ENCODE measurements at places on chromosomes 2 and 18.

DNA sequence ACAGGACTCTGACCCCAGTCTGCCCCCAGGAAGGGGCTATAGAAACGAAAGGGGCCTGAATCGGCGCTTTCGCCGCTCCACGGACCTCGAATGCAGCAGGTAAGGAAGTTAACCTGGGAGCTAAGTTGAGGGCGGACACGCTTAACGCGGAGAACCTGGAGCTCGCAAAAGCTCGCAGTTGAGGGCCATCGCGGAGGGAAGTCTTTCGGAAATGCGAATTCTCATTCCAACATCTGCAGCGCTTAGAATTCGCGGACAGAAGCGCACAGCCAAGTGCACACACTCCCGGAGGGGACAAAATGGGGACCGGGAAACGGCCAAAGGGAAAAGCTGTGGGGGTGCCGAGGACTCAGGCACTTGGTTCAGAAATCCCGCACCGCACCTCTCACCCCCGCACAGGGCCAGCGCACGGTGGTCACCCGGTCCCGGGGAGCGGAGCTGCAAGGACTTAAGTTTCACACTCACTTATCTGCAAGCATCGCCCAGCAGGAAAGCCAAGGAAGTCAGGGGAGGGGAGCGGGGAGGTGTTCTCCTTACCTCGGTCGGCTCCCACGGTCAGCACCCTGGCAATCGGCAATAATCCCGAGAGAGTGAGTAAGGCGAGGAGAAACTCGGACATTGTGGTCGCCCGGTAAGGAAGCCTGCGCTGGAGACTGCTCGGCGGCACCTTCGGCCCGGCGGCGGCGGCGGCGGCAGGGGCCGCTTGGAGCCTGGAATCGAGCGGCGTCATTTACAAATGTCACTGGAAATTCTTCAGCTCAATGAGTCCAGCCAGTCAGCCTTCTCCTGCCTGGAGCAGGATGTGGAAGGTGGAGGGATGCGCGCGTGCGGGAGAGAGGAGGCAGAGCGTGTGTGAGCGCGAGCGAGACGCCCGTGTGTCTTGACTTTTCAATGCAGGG, 456 bp downstream of the LRP1B start:
- DNase-seq, result no peak

- DNase-seq, result no peak
Observed at GRCh38 chr2:100256416-100256815, 65.9 kb downstream of the LONRF2 start.

DNA sequence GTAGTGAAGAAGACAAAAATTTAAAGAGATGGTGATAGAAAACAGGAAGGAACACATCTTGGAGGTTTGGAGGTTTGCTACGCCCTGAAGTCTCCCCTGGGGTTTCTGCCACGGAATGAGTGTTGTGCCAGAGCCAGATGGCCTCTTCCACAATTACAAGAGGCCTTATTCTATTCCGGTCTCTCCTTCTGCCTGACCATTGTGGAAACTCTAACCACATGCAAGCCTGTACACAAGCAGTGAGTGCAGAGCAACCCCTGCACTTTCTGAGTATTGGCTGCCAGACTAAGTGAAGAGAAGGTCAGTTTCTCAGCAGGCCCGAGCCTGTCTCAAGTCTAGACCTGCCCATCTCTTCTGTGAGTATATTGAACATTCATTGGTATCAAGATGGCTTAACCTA, 22.7 kb upstream of the MYO1B start:
- DNase-seq, result no peak

- DNase-seq, result no peak
Observed at GRCh38 chr2:221216636-221217035, 355.5 kb downstream of the EPHA4 start.

GRCh38 chr2:59752071-59752470, 801.4 kb downstream of the BCL11A start:
- no peak for DNase-seq

DNA sequence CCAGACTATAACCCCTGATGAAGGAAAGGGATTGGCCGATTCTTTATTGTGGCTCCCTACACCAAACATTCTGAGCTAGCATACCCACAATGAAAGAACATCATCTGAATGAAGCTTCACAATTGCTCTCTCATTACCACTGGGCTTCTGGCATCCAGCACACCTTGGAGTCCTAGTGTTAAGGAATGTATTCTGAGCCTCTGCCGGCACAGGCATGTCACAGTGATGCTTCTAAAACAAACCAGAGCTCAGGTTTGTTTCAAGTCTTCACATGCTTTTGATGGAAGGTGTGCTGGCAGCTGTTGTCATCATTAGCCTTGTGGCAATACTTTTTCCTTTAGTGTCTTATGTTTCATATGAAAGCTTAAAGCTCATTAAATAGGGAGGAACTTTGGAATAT, 76.3 kb upstream of the RBBP8 start:
- no peak for DNase-seq

GRCh38 chr2:70498054-70498453, 55.6 kb downstream of the TGFA start:
- DNase-seq, result no peak

DNA sequence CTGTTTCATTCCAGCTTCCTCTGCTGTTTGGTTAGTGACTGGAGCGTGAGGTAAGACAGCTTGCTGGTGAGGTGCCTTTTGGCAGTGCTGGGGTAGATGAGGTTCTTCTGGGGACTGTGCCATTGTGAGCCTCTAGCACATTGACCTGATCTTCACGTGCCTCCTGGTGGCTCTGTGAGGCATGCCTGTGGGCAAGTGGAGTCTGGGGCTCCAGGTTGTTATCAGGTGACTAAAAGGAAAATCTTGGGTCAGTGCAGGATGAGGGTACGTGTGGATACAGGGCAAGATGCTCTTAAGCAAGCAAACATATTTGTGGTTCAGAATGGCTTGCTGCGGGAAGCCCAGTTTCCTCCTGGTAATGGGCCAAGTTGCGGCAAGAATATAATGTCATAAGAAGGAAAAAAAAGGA, 75.4 kb downstream of the FHOD3 start:
- DNase-seq, result no peak

DNA sequence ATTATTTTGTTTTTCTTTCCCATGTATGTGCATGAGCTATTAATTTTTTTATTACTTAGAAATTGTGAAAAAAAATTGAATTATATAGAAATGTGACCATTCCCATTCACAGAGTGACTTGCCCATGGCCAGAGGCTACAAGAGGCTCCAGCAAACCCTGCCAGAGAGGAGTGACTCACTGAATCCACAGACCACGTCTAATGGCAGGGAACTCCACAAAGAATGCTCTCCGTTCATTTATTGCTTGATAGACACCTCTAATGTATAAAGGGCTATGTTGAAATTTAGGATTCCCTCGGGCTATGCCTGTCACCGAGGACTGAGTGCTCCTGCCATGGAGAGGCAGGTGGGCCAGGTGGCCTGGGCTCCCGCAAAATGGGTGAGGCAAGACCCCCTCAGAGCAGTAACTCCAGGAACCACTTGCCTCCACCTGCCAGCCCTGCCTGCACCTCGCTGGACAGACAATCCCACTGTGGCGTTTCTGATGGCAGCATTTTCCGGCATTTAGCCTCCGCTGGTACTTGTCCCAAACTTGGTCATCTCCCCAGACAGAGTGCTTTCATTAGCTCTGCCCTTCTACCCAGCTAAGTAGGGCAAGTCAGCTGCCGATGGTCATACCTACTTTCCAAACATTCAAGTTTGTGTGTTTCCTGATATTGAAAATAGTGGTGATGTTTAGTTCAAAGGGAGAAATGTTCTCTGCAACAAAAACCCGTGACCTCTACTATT, 200.3 kb downstream of the PRKCE start:
- DNase-seq, result no peak

GRCh38 chr18:74959216-74959615, 249.7 kb downstream of the PTGR3 start:
- DNase-seq, result no peak

DNA sequence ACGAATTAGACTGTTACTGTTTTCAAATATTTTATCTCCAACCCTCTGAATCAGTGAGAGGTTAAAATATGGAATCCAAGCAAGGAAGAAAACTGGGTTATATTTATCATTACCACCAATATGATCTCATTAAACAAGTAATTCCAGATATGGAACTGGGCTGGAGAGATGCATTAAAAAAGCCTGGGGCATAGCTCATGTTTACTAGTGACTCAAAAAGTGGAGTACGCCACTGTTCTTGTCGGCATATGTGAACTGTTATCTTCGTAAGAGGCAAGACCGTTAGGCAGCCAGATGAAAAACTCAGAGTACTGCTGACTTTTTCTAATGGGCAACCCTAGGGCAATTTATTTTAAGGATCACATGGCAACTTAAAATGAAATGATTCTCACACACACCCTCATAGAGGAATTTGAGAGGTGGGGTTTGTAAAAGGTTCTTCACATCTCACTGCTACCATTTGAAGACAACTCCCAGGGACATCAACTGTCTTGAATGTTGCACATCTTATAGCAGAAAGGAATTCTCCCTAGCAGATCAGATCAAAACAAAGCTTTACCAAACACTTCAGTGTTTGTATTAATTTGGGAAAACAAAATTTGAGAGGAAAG, 105.2 kb upstream of the TFCP2L1 start:
- DNase-seq, result no peak

- no peak for DNase-seq
Observed at GRCh38 chr2:231531883-231532755, 1.9 kb upstream of the NMUR1 start.

- no peak for DNase-seq
Observed at GRCh38 chr2:241797441-241798080, 11.4 kb upstream of the NEU4 start.

GRCh38 chr2:182628916-182629315, 87.1 kb upstream of the DNAJC10 start:
- no peak for DNase-seq

GRCh38 chr2:65615602-65616001, 183.2 kb upstream of the SPRED2 start:
- DNase-seq, result no peak

DNA sequence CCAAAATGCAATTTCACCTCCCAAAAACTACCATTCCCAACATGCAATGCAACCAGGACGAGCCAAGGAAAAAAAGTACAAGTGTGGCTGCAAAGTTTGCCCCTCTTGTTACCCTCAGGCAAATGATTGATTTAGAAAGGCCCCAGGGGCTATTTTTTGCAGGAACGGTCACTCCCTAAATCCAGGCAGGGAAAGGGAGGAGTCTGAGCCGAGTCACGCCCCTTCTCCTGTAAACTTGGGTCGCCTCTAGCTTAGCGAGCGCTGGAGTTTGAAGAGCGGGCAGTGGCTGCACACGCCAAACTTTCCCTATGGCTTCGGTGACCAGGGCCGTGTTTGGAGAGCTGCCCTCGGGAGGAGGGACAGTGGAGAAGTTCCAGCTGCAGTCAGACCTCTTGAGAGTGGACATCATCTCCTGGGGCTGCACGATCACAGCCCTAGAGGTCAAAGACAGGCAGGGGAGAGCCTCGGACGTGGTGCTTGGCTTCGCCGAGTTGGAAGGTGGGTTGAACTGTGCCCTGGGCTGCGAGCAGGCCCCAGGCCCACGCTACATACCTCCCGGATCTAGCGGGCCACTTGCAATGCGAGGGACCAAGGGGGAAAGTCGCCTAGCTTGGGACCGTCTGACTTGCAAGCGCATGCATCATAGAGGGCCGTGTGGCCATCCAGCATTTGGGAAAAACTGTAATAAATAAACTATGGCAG, at the start of gene GALM:
Gene GALM, plus strand, starts transcription at position 261 of the 702 bp plus-strand sequence. Its CDS starts 48 bp downstream, at position 309.
- DNase-seq, result peak; percentile 21

GRCh38 chr2:98944775-98945174, 8.8 kb upstream of the CRACDL start:
- DNase-seq, result no peak

DNA sequence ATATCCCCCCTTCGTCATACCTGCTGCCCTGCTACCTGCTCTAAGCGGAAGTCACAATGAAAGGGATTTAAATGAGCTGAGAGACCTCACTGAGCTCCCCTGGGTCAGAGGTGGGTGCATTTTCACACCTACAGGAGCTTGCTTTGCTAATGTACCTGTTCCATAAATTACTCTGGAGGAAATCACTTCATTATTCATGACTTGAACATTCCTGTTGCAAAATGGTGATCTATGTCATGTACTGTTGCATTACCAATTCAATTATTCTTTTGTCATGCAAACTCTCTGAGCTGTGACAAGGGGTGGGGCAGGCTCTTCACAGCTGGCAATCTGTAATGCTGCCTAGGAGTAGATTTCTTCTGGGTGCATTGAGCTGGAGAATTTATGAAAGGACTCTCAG, 761.3 kb downstream of the TSN start:
- DNase-seq, result no peak

- DNase-seq, result peak; percentile 34
Observed at GRCh38 chr18:58687871-58688308, 16.6 kb downstream of the MALT1 start.

GRCh38 chr18:78703291-78703690, 276.3 kb upstream of the SALL3 start:
- no peak for DNase-seq

DNA sequence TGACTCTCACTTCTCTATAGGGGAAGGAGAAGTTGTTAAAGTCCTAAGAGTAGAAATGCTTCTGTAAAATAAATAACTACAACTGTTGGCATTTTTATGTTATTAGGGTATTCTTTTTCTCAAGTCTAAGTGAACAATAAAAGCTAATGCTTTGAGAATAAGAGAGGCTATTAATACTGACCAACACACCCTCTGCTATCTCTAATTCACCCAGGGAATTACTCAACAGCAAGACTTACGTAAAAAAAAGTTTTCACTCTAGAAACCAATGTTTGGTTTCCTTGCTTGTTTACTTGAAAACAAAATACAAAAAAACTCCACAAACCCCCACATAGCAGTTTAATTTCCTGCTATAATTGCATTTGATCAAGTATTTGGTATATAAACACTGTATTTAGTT, 25.2 kb downstream of the CHN1 start:
- no peak for DNase-seq

- no peak for DNase-seq
Observed at GRCh38 chr2:189661957-189662321, 680 bp downstream of the ASNSD1 start.

- DNase-seq, result no peak
Observed at GRCh38 chr2:134865067-134865787, 26.8 kb downstream of the ACMSD start.

- DNase-seq, result no peak
Observed at GRCh38 chr2:11907190-11907589, 160.8 kb downstream of the LPIN1 start.

- DNase-seq, result no peak
Observed at GRCh38 chr18:35502052-35502451, 4.3 kb upstream of the INO80C start.

DNA sequence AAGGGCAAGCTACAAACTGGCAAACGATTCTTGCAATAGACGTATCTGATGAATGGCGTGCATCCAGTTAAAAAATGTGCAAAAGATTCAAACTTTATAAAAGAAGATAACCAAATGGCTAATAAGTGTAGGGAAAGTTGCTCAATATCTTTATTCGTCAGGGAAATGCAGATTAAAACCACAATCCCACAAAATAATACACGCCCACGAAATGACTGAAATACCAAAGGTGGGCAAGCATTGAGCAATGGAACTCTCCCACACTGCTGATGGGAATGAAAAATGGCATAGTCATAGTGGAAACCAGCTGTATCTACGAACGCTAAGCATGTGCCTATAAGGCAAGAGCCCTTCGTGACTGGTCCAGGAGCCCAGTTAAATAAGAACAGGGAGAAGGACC, 168.6 kb upstream of the SIX2 start:
- DNase-seq, result no peak
